ENCODE measurements at places on chromosomes 4 and X.

DNA sequence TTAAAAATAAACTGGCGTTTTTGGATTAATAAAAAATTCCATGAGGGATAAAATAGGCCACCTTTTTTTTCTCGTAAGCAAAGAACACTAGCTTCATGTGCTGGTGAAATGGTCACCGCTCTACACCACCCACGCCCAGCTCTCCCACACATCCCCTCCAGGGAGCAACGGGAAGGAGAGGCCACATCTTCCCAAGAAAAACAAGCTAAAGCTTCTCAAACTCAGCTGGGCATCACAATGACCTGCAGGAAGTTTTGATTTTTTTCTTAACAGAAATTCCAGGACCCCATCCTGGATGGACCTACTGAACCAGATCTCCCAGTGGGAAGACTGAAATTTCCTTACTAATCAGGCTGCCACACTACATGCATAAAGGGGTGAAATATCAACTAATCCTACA, 9.8 kb downstream of the TSPAN5 start:
- DNase-seq = no peak

DNA sequence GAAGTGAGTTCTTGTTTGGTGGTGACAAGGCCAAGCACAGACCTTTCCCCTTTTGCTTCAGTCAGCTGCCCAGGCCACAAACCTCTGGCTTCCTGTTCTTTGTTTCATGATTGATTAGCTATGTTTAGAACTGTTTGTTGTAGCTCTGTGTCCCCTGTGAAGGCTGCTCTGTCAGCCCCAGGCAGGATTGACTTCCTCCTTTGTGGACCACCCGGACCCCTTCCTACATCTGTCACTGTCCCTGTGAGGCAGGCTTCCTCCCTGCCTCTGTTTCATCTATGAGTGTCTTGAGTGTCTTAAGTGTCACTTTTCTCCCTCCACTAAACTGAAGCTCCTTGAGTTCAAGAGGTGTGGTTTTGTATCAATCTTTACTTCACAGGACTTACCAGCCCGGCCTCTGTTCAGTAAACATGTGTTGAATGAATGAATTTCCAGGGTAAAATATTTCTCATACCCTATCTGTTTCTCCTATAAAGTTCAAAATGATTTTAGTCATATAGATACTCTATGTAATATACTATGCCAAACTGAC, 83.5 kb downstream of the ZNF674 start:
- no peak for DNase-seq

DNA sequence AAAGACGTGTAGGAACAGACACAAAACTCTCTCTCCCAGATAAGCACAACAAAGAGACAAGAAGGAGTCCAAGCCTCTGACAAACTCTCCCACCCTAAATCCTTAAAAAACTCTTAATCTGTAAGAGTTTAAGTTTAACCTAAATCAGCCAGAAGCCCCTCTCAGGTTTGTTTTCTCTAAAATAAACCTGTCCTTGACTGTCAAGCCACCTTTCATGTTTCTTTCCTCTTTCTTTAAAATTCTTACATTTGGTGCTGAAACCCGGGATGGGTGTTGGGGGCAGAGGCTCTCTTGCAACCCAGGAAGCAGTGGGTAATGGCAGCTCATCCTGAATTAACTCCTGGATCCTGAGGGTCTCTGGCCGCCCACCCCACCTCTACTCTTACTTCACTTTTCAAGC, 107.8 kb upstream of the TENT5D start:
- no peak for DNase-seq

- no peak for DNase-seq
Observed at GRCh38 chrX:44674906-44675305, 132.2 kb upstream of the FUNDC1 start.

DNA sequence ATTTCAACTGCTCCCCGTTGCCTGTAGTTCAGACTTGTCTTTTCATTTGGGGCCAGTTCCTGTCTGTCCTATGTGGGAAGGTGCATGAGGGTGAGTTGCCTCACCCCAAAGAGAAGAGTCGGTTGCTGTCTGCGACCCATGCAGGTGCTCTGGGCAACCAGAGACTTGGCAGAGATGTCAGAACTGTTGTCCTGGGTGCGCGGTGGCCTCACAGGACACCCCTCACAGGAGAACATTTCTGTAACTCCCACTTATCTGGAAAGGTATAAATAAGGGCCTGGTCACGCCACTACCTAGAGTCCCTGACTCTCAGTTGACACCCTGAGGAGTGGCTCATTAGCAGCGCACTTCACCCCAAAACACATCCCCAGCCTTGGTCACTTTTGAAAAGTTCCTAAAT, 9.7 kb upstream of the NAT8L start:
- DNase-seq = no peak

DNA sequence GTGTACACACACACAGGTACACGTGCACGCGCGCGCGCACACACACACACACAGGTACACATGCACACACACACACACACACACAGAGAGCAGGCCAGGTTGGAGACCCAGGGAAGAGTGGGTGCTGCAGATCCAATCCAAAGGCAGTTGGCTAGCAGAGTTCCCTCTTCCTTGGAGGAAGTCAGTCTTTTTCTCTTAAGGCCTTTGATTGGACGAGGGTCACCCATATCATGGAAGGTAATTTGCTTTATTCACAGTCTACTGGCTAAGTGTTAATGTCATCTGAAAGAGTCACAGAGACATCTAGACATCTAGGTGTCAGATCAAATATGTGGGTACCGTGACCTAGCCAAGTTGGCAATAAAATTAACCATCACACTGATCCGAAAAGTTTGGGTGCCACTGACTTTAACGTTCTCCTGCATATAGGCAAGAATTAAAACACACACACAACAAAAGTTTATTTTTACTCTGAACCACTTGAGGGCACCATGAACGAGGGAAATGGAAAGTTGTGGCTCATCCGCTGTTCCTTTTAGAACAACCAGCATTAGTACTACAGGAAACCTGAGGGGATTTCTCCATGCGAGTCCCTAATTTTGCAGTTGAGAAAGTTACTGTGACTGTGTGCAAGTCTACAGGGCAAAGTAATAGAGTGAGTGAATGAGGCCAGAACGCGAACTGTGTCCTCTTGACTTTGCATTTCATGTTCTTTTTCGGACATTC, 66.0 kb upstream of the STOX2 start:
- DNase-seq = no peak

Data from left colon (tissue), 2 donors.